Stimulated activated CD4-positive, alpha-beta T cell treated with anti-CD3 and anti-CD28 coated beads, Interleukin-4, amount 100 ng/mL, for 48 hours (primary cell): ENCODE measurements at places on chromosomes 13 and 19.

DNA sequence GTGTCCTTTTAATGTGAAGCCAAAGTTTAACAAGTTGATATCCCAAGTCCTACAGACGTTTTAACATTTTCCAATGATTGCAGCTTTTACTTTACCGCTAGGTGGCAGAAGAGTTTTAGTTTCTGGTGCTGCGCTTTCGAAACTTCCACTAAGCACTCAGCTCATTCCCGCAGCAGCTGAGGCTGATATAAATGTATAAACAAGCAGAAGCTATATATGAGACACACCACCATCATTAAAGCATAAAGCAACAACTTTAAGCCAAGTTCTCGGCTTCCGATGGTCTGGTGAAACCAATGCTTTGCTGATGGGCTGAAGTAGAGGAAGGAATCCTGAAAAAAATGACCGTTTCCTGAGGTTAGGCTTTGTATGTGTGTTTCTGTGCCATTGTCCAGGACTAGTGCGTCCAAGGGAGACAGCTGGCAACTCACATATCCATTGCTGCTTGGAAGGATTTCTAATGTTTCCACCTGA lies 753.9 kb downstream of the OLFM4 start:
- DNase-seq: no peak

- DNase-seq: no peak
These were observed 16.1 kb downstream of the ZNF562 start for GRCh38 chr19:9658769-9659168.

DNA sequence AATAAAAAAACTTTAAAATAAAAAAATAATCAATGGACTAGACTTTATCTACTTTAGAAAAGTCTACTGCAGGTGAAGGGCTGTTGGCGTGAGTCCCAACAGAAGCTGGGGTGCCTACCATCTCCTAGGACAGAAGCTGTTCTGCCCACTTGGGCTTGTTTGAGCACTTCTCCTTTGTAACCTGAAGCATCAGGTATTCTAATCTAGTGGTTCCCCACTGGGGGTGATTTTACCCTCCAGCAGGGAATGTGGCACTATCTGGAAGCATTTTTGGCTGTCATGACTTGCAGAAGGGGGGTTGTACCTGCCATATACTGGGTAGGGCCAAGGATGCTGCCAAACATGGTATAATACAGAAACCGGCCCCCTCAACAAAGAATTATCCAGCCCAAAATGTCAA lies 16.2 kb upstream of the DOCK9 start:
- no peak for DNase-seq

DNA sequence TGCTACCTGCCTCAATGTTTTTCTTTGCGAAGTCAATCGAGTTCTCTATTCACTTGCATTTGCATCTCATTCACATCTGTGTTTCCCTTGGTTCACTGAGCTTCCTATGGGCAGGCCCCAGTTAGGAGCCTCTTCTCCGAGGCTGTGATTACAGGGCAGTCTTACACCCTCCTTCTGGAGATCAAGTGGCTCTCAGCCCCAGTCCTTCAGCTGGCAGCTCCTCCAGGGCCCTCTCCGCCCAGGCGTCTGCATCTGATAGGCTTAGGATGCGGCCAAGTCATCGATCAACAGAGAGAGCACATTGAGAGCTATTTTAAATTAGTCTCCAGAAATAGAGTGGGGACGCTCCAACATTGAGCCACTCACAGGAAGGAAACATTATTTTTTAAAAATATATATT lies 44.2 kb downstream of the MBNL2 start:
- no peak for DNase-seq

GRCh38 chr13:106640515-106640914 lies 72.6 kb upstream of the ARGLU1 start:
- DNase-seq: no peak

- DNase-seq: no peak
These were observed 8.1 kb downstream of the SARS2 start for GRCh38 chr19:38922482-38922881.

- no peak for DNase-seq
These were observed 61.8 kb upstream of the RANBP3 start for GRCh38 chr19:6039566-6040225.

- DNase-seq: no peak
These were observed 193.1 kb downstream of the VWA8 start for GRCh38 chr13:41767801-41768200.

DNA sequence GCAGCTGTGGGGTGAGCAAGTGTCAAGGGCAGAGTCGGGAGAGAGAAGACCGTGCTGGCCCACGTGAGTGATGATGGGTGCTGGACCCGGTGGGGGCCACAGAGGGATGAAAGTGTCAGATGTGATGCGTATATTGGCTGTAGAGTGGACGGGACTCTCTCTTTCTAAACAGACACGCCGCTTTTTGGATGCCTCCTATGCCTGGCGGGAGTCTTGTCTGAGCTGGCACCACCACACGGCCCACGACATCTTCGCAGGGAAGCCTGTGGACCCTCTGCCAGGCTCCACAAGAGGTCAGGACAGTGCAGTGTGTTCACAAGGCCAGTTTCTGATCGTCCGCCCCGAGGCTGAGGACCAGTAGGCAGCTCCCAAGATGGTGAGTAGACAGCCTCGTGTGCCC lies 12.9 kb upstream of the MRI1 start:
- DNase-seq: no peak

DNA sequence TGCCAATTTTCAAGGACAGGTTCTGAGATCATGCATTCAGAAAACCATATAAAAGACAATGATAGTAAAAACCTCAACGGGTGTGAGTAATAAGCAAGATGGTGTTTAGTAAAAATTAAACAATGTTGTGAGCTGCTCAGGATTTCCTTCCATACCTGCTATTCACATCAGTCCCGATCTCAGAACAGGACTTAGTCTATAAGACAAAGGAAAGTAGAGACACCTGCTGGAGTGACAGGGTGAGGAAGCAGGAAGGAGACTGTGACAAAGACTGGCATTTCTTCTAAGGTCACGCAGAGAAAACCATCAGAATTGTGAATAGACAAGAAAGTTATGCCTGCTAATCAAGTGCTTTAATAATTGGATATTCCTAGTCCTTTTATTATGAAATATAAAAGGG lies 648.0 kb downstream of the DACH1 start:
- DNase-seq: no peak

DNA sequence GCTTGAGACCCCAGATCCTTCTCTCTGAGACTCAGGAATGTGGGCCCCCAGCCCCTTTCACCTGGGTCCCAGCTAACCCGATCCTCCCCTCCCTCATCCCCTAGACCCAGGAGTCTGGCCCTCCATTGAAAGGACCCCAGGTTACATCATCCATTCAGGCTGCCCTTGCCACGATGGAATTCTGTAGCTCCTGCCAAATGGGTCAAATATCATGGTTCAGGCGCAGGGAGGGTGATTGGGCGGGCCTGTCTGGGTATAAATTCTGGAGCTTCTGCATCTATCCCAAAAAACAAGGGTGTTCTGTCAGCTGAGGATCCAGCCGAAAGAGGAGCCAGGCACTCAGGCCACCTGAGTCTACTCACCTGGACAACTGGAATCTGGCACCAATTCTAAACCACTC lies 463 bp downstream of the FGF21 start:
- DNase-seq: no peak

DNA sequence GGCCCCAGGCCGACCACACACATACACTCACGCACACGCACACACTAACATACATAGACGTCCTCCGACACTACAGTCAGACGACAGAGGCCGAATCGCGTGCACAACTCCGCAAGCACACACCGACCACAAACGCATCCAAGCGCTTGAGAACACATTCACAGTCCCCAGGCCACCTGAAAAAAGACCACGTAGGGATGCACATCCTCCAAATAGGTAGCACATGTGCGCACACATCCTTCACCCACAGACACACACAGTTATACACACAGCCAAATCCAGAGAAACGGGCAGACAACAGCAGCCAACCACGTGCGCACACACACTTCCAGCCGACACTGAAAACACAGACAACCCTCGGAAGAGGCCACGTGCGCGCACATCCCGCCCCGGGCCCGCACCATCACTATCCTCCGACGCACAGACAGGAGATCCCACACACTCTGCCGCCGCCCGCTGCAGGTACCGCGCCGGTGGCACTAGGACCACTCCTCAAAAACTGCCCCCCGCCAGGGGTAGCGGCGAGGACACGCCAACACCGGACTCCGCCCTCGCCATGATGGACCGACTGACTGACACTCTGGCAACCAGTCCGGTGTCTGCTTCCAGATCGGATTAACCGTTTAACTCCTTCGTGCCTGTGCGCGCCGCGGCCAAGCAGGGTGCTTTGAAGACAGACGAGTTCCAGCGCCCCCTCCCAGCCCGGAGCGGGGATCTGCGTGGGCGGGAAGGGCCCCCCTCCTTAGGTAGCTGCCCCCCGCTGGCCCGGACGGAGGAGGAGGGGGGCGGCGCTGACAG lies 493 bp upstream of the PDE4A start:
- no peak for DNase-seq

DNA sequence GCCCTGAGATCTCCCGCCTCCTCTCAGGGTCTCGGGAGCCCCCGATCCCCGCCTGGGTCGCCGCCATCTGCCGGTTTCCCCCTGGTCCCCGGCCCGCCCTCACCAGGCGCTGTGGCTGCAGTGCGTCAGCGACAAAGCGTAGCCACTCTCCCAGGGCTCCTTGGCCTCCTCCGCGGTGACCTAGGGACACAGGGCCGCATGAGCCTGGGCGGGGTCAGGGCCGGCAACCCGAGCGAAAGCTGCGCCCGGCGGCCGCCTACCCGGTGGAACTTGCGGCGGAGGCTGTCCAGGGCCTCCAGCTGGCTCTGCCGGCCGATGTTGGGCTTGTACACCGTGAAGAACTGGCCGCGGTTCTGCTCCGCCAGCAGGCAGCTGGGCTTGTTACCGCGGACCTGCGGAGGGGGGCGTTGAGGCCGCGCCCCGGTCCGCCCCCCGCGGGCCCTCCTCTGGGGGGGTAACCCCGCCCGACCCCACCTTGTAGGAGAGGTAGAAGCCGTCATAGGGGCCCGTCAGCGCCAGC lies 5.3 kb downstream of the GPX4 start:
- no peak for DNase-seq

DNA sequence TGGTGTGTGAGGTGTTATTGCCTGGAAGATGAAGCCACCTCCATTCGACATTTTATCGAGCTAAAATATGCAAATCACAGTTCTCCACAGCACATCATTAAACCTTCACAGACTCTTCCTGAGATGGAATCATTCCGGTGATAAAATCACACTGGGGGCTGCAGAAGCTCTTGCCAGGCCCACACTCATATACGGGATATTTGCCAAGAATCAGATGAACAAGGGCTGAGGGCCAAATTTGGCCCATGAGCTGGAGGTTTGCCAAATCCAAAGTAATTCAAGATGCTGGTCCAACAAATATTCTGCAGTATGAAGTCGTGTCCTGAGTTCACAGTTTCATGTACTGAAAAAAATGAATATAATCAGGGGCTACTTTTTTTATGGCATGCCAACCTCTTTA lies 16.7 kb upstream of the RXFP2 start:
- DNase-seq: no peak

DNA sequence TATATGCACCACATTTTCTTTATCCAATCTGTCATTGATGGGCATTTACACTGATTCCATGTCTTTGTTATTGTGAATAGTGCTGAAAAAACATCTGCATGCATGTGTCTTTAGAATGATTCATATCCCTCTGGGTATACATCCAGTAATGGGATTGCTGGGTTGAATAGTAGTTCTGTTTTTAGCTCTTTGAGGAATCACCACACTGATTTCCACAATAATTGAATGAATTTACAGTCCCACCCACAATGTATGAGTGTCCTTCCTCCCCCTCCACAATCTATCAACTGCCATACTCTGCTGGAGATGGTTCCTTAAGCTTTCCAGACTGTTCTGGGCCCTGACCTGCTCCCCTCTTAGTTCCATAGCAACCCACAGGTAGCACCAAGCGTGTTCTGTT lies 667.0 kb downstream of the LIG4 start:
- DNase-seq: no peak

DNA sequence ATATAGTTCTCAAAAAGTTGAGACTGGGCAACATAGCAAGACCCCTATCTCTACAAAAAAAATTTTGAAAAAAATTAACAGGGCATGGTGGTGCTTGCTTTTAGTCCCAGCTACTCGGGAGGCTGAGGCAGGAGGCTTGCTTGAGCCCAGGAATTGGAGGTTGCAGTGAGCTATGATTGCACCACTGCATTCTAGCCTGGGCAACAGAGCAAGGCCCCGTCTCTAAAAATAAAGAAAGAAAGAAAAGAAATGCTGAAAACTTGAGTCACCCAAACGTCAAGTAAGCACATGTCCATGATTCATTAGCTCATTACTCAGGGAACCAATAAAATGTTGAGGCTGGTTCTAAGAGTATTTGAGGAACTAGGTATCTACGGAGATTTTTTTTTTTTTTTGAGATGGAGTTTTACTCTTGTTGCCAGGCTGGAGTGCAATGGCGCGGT lies 33.9 kb upstream of the SEMA6B start:
- DNase-seq: no peak

- DNase-seq: no peak
These were observed 292.6 kb downstream of the TDRD3 start for GRCh38 chr13:60689571-60689970.

- no peak for DNase-seq
These were observed 14.8 kb upstream of the FCGBP start for GRCh38 chr19:39949026-39949747.
